ENCODE measurements at places on chromosomes 2 and 18.
A peak's percentile ranks its signal among the peaks of the same experiment; 100 is the strongest.

- DNase-seq = no peak
Measured at GRCh38 chr2:98317214-98317613, 29.0 kb upstream of the CNGA3 start.

- DNase-seq = no peak
Measured at GRCh38 chr18:45213040-45213333, 402.3 kb upstream of the SLC14A2 start.

DNA sequence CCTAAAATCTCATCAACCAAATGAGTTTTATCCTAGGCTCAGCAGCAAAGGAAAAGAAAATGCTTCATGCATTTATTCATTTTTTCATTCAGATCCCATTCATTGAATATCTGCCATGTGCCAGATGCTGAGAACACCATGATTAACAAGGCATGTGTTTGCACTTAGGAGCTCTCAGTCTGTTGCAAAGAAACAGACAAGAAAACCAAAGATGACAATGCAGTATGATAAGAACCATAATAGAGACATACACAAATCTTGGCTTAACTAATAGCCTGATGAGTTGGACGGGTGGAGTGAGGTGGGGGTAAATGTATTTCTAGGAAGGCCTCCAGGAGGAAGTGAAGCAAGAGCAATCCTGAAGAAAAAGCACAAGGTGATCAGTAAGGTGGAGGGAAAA, 177.8 kb upstream of the SCN7A start:
- DNase-seq = peak; percentile 9

DNA sequence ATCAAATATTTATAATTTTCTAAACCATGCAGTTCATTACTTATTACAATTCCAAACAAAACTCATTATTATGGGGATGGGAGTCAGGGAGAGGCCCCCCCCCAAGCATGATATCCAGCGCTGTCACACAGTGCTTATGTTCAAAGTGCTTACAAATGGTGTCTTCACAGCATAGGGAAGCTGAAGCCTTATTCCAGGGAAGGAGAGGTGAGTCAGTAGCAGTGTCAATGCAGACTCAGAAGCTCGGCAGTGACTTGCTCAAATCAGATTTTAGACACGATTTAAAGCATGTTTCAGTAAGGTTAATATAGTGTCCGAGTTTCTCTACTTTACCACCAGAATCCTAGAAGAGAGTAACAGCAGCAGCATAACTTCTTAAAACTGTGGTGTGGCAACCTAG, 24.6 kb downstream of the SLC66A3 start:
- DNase-seq = no peak

GRCh38 chr18:5297597-5297996, 2.1 kb upstream of the ZBTB14 start:
- DNase-seq = no peak

- DNase-seq = no peak
Measured at GRCh38 chr18:6948281-6949055, 169.1 kb downstream of the LAMA1 start.

GRCh38 chr2:161436411-161436810, 20.3 kb downstream of the TBR1 start:
- DNase-seq = no peak

GRCh38 chr2:223217373-223217772, 165.4 kb downstream of the KCNE4 start:
- DNase-seq = no peak

GRCh38 chr2:120761911-120762310, 26.2 kb downstream of the GLI2 start:
- no peak for DNase-seq

DNA sequence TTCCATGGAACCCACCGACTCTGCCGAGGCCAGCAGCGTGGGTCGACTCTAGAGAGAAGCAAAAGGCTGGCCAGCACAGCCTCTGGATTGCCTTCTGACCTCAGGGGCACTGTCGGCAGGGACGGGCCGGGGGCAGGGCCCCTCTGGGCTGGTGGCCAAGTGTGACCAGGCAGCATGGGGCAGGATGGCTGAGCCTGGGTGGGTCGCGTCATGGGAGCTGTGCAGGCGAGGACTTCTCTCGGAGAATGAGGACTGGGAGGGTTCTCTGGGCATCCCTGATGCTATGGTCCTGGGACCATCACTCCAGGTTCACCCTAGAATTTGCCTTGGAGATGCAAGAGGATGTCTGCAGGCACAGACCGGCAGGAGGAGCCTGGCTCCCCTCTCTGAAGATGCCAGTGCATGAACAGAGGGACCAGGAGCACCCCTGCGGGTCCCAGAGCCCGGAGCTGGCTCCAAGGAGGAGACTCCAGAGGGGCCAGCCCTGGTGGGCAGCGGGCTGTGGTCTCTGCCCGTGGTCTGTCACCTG, 289.2 kb downstream of the NDUFA10 start:
- no peak for DNase-seq

GRCh38 chr2:39266139-39266805, 22.5 kb upstream of the CDKL4 start:
- DNase-seq = no peak

- no peak for DNase-seq
Measured at GRCh38 chr2:11124760-11125068, 30.6 kb upstream of the SLC66A3 start.

DNA sequence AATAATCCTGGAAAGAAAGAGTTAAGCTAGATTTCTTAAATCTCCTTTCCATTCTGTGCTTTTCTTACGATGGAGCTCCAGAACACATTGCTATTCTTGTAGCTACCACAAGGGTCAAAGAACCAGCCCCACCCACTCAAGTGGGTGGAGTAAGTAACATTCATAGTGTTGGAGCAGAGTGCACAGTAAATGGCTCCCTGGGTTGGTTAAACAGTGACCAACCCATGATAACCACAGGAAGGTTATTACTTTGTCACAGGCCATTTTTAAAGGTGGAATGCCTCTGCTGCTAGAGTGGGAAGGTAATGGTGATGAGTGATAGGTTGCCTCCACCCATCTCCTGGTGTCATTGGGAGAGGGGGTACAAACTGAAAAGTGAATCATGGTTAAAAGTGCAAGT, 13.9 kb downstream of the ARPC2 start:
- no peak for DNase-seq

DNA sequence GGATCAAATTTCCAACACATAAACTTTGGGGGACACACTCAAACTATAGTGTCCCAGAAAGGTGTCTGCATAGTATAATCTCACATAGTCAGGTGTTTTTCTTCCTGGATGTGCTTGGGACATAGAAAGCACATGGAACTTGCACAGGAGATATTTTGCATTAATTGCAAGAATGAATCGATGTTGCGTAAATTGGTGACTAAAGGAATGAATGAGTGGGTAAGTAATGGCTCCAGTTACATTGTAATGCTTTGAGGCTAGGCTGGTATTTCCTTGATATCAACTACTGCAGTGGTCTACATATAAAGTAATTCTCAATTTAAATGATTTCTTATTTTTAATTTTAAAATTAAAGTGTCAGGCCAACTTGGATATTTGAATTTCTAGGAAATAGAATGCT, 53.4 kb downstream of the SH3RF3 start:
- no peak for DNase-seq

DNA sequence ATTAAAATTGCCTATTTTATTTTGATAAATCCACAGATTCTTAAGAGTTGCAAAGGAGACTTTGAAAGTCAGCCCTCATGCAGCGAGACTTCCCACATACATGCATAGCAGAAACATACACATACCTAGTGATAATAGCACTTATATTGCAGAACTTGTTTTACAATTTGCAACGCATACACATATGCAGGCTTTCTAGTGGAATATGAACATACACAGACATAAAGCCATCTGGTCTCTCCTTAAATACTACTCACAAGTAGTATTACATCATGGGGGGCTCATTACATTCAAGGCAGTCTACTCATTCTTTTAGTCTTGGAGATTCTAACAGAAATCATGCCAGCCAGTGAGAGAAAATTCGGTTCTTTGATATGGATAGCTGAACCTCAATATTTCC, 295.1 kb upstream of the RND3 start:
- DNase-seq = no peak

DNA sequence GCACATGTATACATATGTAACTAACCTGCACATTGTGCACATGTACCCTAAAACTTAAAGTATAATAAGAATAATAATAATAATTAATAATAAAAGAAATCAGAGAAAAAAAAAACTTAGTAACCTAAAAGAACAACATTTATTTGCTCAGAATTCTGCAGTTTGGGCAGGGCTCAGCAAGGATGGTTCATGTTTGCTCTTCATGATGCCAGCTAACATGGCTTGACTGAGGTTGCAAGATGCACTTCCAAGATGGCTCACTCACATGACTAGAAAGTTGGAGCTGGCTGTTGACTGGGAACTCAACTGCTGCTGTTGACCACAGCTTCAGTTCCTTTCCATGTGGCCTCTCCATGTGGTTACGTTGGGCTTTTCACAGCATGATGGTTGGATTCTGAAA, 56.4 kb downstream of the KLHL29 start:
- no peak for DNase-seq

- no peak for DNase-seq
Measured at GRCh38 chr2:120108049-120108448, 95.2 kb downstream of the EPB41L5 start.

GRCh38 chr2:207970147-207970825, 55.0 kb downstream of the PLEKHM3 start:
- DNase-seq = no peak

DNA sequence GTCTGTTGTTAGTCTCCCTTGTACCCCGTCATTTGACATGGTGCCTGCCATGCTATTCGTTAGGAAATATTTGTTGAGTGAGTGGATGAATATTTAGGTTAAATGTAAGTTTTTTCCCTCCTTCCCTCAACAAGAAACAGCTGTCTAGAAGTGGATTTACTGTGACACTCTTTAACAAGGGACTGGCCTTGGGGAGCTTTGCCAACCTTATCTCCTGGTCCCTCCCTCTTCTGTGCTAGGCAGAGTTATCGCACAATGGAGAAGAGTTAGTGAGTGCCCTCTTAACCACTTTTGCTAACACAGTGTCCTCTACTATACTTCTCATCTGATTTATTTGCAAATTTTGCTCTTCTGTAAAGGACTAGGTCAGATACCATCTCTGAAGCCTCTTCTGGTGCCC, 61.2 kb downstream of the DIS3L2 start:
- DNase-seq = no peak

All from SK-N-DZ (cell line).